Stimulated activated CD8-positive, alpha-beta memory T cell treated with anti-CD3 and anti-CD28 coated beads, Interleukin-4, amount 100 ng/mL, for 1 hour (primary cell): ENCODE measurements at places on chromosomes 2 and 18.

- no peak for DNase-seq
These were observed 316.4 kb downstream of the MYCN start for GRCh38 chr2:16256601-16257321.

- no peak for DNase-seq
These were observed 107.3 kb downstream of the TANC1 start for GRCh38 chr2:159075727-159076126.

GRCh38 chr2:25402477-25402876 lies 60.8 kb upstream of the DNMT3A start:
- no peak for DNase-seq

DNA sequence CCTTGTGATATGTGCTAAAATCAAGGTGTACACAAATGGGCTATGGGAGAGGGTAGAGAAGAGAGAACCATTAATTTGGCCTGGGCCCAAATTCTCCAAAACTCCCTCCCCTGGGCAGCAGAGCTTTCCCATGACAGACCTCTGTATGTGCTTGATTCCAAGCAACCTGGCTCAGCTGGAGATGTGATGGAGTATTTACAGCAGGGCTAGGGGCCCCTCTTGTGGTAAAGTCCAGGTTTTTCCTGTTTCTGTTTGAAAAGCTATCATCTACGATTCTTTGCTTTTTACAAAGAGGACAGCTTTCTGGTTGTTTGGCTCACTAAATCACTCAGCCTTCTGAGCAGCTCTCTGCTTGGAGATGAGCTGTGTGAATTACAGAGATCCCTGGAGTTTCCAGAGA lies 40.3 kb downstream of the KCNS3 start:
- no peak for DNase-seq

DNA sequence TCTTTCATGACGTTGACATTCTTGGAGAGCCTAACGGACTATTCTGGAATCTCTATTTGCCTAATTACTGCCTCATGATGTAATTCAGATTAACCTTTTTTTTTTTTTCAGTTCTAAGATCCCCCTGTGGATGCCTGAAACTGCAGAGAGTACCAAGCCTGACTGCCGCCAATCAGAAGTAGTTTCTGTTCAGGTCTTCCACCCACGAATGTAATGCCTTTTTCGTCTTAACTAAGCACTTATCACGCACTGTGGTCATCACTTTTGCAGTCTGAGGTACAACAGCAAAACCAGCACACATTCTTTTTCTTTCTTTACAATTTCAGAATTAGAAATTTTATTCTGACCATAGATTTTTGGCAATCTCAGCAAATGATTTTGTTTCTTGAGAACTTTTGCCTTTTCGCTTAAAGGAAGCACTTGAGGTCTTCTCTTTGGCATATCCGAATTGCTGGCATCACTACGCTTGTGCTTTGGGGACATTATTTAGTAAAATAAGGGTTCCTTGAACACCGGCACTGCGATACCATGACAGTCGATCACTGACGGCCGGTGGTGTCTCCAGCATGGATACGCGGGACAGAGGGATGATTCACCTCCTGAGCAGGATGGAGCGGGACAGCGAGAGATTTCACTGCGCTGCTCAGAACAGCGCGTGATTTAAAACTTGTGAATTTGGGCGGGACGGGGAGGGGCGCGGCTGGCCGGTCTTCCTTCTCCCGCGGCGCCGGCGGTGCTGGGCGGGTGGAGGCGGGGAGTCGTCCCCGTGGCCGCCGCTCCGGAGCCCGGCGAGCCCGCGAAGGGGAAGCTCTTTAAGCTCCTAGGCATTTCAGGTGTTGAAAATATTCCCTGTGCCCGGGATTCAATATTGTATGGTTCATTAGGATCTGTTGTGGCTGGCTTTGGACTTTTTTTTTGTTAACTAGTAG lies 32.0 kb upstream of the GPR55 start:
- no peak for DNase-seq

- no peak for DNase-seq
These were observed 165.2 kb upstream of the EPC2 start for GRCh38 chr2:148479398-148479797.

GRCh38 chr2:52222128-52222527 lies 1190.2 kb upstream of the NRXN1 start:
- no peak for DNase-seq

GRCh38 chr18:24766376-24766775 lies 305.9 kb downstream of the HRH4 start:
- DNase-seq = no peak

- DNase-seq = no peak
These were observed 940.5 kb upstream of the DDX18 start for GRCh38 chr2:116874021-116874420.

GRCh38 chr2:66851449-66851872 lies 416.5 kb downstream of the MEIS1 start:
- DNase-seq = no peak

DNA sequence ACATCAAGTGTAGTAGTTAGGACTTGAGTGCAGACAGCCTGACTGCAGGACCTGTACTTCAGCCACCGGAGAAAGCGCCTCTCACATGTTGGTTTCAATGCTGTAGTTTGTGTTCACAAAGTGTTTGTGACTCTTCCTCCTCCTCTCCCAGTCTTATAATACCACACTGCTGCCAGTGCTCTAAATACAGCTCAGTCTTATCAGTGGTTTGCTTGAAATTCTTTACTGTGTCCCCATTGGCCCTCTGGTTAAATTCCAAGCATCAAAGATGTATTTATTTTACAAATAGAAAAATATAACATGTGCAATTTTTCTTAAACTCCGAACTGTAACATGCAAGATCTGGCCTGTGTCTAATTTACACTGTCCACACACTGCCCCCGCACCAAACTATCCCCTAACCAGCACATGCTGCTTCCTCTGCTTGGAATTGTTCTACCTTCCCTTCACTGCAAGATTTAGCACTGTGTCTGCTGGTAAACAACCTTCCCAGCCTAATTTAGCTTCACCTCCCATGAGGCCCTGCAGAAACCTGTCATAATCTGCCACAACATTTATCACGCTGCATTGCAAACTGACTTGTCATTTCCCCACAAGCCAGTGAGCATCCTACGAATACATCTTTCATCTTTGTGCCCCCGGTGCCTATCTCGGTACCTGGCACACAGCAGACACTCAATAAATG lies 77.1 kb downstream of the SUMO1 start:
- no peak for DNase-seq

DNA sequence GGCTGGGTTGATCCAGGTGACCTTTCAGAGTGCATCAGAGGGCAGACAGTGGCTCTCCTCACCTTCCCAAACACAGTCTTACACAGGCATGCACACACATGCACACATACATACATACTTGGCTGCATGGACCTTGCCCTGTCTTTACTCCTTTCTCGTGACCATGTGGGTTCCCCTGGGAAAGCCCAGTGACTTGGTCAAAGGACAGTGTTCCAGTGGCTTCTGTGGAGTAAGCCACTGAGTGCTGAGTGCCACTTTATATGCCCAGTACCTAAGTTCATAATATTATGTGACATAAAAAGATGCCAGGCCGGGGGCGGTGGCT lies 249.4 kb downstream of the MYCN start:
- DNase-seq = no peak

- no peak for DNase-seq
These were observed 46.6 kb downstream of the FSIP2 start for GRCh38 chr2:185785156-185785555.

- DNase-seq = no peak
These were observed 13.0 kb downstream of the STRADB start for GRCh38 chr2:201464547-201464946.

DNA sequence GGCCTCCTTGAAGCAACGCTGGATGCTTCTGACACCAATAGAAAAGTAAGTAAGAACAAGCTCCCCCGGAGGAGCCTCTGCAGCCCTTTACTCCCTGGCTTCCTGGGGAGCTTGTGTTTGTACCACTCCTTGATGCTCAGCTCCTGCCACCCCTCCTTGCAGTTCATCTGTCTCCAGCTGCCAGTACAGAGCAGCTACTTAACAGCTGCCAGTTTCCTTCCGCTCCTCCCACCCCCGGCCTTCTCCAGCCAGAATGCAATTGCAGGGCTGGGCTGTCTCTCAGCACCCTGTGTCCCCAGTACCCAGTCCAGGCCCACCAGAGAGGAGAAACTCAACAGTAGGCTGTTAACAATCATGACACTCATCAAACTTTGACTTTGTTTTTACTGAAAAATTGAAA lies 109.4 kb downstream of the AOX1 start:
- no peak for DNase-seq

GRCh38 chr2:33208400-33208799 lies 261.6 kb downstream of the LTBP1 start:
- no peak for DNase-seq

- DNase-seq = no peak
These were observed 29.6 kb downstream of the MRPS5 start for GRCh38 chr2:95091885-95092555.

DNA sequence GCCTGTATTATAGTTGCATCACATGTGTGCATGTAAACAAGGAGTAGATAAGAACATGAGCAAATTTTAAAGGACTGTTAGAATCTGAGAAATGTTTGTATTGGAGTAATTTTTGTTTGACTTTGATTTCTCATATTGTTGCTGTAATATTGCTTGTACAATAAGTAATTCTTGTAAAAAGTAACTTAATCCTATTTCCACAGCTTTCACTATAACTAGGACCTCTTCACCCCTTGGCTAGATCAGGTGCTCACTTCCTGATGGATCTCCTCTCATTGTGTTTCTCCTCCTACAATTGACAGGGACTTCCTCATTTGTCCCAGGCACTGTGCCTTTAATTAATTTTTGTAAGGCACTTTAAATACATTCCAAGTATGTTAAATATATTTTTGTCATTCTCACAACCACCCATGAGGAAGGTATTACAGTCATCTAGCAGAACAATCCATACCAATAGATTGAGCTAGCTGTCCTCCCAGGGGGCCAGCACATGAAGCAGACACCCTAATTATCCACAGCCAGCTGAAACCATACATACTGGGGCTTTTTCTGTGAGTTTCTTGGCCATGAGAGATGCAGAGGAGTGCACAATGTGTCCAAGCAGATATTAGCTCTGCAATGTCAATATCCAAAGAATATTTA lies 359.5 kb upstream of the ACVR2A start:
- no peak for DNase-seq

DNA sequence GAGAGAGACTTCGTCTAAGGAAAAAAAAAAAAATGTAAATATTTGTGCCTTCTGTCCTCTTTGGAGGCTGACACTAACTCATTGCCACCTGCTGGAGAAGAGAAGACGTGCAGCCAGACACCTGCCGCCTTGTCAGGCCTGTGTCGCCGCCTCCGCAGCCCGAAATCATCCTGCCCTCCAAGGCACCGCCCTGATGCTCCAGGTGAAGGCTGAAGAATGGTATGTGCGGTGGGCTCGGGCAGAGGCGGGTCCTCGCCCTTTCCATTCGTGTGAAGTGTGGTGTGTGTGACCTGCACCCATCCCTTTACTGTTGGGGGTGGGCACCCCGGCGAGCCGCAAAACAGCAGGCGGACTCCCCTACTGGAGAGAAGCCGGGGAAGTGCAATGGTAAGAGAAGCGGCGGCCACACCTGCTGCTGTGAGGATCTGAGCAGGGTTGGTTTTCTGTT lies 60.4 kb downstream of the FAM161A start:
- DNase-seq = peak; percentile 36

DNA sequence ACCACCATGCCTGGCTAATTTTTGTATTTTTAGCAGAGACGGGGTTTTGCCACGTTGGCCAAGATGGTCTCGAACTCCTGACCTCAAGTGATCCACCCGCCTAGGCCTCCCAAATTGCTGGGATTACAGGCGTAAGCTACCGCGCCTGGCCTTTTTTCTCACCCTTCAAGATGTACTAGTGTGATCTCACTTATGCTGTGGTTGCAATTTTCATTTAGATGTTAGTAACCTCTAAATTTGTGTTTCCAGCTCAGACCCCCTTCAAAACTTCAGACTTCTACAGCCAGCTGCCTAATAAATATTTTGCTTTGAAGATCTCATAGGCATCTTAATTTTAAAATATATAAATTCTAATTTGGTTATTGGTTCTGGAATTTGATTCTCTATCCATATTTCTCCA lies 8.0 kb downstream of the SLC38A11 start:
- no peak for DNase-seq

DNA sequence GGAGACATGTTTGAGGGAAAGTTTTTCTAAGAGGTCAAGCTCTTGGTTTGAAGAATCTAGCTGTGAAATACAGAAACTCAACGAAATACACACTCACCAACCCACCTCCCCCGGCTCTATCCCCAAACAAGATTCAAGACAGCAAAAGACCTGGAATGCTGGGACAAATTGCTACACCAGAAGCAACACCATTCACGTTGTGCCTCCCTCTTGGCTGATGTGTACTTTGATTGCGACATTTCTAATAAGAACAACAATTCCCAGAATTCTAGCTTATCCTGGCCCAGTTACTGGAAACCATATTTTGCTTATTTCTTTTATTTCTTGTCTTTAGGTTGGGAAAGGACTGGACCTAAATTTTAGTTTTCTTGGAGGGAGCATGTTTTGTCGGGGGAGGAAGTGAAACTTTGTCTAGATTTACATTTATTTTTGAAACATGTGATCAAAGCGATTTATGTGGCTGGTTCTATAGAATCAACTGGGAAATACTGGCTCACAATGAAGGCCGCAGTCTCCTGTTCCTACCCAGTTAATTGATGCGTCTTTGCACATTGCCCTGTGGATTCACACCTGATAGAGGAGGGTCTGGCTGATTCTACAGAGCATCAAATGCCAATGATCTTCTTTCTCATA lies 29.6 kb upstream of the LPIN1 start:
- DNase-seq = no peak

- DNase-seq = no peak
These were observed 11.8 kb downstream of the CHPF start for GRCh38 chr2:219531639-219532377.

DNA sequence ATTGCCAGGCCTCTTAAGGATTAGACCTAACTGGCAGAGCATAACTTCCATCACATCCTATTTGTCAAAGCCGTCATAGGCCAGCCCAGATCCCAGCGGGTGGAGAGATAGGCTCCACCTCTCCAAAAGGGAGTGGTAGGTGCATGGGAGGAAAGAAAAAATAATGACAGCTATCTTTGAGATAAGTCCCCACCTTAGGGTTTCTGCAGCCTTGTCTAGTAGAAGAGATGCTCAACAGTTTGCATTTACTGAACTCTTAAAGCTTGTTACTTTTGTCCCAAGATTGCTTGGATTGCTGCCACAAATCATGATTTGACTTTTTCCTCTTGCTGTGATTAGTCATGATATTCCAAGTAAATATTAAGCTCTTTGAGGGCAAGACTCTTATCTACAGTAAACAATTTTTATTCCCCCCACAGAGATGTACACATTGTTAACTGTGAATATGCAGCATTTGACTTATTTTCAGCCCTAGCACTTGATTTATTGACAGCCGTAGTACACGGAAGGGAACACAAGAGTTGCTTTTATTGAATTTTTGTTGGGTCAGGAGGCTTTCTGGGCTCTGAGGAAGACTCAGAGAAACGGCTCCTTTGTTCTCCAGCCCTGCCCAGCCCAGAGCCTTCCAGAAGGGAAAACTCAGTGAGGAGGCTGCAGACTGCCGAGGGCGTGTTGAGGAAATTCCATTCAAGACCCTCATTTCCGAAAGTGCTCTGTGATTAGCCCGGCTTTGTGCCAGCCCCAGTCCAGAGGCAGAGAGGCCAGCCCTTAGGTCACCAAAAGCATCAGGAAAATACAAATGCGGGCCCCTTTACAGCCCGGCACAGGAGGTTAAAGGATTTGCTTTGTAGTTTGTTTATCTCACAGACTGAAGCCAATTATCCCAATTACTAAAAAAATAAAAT lies 75.5 kb upstream of the ZNF532 start:
- DNase-seq = no peak

- DNase-seq = no peak
These were observed 4.7 kb upstream of the ADNP2 start for GRCh38 chr18:80104364-80104779.

GRCh38 chr2:240643811-240644150 lies 18.5 kb downstream of the GPR35 start:
- no peak for DNase-seq
